ENCODE measurements at places on chromosomes 13 and 19. TPM values are rescaled to one million over a fixed set of nuclear protein-coding genes. Genes with fewer than 3 reads are reported as not detected.

Gene GFY
- polyA plus RNA-seq = 0.67 TPM

Gene TMEM259
- 6.2 TPM for polyA plus RNA-seq

Gene TIMM29
- 4.7 TPM for polyA plus RNA-seq

Gene BRCA2
- polyA plus RNA-seq = 0.09 TPM

Gene KCTD15
- 2.8 TPM for polyA plus RNA-seq

All from Purkinje cell (primary cell).